Thyroid gland (tissue), 4 donors: ENCODE measurements at places on chromosomes 13 and 19. TPM values are rescaled to one million over a fixed set of nuclear protein-coding genes. Genes with fewer than 3 reads are reported as not detected.
A peak's percentile ranks its signal among the peaks of the same experiment; 100 is the strongest.

DNA sequence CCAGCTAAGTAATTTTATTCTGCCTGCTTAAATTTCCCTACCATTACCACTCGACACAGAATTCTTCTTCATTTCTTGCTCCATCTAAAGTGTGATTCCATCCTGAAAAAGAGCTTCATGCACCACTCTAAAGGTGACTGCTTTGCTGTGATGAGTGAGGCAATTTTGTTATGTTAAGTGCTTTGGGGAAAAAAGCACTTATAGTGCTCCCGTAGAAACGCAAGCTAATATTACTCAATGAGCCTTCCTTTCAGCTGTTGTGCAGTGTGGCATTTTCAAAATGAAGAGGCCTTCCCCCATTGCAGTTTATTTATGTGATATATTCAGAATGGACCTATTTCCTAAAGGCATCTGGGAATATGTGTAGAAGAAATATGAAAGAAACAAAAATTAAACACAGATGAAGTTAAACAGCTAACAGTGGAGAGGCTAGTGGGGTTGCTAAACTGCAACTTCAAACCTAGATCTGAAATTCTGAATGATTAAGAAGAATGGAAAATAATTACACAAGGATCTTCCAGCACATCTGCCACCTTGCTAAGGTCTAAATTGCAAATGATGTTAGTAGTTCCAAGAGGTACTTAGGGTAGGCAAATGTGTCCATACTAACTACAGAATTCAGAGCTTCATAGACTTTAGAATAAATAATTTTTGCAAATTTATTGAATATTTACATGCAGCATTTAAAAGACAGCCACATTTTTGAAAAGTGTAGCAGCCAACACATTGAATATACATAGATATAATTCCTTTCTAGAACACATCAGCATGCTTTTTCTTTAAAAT is 211.7 kb downstream of the DCT start:
- no peak for DNase-seq

DNA sequence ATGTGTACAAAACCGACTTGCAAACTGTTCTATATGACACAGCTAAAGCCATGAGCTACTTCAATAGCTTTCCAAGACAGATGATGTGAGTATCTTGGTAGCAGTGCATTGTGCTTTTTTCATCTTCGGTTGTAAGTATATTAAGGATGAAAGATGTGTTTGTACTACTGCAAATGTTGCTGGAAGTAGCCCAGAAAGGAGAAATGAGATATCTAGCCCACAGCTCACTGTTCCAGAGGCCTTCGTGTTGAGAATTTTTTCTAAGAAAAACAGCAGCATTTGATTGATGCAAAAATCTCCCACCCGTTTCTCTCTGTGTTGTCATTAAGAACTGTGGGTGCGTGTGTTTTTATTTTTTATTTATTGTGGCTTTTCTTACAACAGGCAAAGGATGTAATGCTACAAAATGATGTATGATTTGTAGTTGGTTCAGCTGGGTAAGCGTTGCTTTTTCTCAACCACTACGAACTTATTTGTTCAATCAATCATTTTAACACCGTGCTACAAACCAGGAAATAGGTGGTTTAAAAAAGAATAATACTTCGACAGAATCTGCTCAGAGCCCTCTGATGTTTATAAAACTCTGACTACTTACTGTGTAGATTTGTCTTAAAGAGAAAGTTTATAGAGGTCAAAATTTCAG is 41.6 kb upstream of the RFC3 start:
- DNase-seq = no peak

DNA sequence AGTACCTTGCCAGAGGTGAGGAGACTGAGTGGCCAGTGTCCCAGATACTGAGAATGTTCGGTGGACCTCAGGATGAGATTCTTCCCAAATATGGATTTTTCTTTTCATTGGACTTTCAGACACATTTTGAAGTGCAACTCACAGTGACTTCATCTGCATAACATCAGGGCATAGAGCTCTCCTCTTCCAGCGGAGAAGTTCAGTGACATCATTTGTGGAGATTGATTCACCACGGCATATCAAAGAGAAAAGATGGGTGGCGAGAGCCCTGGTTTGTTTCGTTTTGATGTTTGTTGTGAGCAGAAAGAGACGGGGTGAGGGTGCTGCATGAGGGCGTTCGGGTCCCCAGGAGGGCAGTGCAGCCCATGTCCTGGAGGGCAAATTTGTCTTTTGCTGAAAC is 120.1 kb upstream of the GPR12 start:
- no peak for DNase-seq

DNA sequence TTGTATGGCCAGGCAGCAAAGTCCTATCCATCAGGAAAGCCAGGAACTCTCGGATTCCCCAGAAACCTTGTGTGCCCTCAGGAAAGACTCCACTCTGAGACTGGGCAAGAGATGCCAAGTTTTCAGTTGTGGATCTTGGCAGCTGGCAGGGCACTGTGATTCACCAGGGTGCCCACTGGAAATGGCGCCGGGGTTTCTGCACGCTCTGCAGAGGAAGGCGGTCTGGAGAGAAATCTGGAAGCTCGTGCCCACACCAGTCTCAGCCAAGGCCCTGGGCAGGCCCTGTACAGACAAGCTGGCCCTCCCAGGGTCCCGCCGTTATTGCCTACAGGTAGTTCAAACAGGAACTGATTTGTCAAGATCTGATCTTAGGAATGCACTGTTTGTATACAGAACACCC is 4.9 kb downstream of the NAPA start:
- DNase-seq = peak; percentile 86

GRCh38 chr13:26961890-26962615 is 201.5 kb upstream of the GPR12 start:
- no peak for DNase-seq

DNA sequence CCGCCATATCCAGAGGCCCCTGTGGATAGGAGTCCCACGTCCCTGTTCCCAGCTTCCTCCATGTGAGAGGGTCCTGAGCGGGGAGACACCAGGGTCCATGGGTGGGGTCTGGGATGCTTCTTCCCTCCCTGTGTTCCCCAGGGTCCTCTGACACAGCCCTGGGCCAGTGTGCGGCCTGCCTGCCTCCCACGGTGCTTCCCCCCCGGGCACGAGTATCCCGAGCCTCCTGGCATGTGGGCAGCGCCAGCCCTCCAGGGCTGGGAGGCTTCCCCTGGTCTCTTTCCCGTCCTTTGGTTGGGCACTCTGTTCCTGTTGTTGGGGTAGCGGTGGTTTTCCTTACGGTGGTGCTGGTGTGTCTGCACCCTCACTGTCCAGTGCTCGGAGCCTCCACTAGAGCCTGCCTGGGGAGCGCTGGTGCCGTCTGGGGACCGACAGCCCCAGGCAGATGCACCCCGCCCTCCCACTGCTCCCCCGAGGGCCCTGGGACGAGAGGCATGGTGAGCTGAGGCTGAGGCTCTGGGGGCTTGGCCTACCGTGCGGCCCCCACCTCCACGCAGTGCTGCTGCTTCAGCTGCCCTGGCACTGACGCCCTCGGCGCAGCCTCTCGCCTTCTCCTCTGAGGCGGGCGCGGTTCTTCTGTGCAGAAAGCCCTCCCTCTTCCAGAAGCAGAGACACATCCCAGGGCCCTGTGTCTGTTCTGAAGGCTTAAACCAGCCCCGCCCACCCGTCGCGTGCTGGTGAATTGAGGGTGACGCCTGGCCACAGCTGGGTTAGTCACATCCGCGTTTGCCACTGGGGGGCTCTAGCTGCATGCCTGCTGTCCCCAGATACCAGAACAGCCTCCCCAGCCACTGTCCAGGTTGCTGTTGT is 27.9 kb downstream of the PLEKHJ1 start:
- DNase-seq = peak; percentile 14

GRCh38 chr13:28532388-28533124 is 37.6 kb upstream of the FLT1 start:
- peak; percentile 29 for DNase-seq

GRCh38 chr19:10471909-10472308 is 31.2 kb downstream of the KEAP1 start:
- no peak for DNase-seq

DNA sequence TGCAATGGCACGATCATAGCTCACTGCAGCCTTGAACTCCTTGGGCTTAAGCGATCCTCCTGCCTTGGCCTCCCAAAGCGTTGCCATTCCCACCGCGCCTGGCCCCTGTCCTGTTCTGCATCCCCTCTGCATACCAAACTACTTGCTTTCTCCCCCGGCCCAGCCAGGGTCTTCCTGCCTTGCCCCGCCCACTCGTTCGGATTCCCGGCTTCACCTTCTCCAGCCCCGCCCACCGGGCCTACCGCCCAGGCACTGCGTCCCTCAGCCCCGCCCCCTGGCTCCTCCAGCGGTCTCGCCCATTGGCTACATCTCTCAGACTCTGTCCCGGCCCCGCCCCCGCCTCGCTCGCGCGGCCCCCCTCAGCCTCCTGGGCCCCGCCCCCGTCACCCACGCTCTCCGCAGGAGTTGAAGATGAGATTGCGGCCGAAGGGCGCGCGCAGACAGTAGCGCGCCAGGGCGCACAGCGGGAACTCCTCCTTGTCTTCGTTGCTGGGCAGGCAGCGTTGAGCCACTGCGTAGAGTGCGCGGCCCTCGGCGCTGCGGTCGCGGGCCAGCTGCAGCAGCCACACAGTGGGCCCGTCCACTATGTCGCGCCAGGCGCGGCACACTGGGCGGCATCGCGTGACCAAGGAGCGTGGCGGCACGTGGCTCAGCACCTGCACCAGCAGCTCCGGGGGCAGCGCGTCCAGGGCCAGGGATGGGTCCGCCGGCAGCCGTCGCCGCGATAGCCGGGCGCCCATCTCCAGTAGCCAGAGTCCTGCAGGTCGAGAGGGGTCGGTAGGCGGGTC is 19.0 kb downstream of the MRPS12 start:
- peak; percentile 71 for DNase-seq

DNA sequence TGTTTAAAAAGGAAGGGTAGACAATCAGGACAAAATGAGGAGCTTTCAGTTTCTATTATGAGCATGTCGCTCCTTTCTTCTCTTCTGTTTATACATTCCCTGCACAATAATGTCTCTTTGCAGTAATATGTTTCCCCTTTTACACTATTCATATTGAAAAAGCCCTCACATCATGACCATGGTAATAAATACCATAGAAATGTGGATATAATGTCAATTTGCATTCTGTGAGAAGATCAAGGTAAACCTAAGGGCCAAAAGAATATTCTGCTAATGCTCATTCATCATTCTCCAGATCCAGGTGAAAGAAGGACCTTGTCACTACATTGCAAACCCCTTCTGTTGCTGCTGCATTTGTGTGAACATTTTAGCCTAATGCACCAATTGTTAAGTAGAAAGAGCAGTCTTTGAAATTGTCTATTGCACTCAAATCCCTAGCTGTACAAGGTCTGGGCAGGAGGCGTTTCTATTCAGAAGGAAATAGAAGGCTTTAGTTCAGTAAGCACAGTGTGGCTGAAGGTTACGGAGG is 117.6 kb upstream of the SOX21 start:
- DNase-seq = no peak

Gene MYO16
- not detected for total RNA-seq

Gene CDX2
- not detected for total RNA-seq

Gene TMEM38A
- 3.2 TPM for total RNA-seq

Gene ZNF850
- 2.7 TPM for total RNA-seq
